ENCODE measurements at places on chromosomes 2 and 18. TPM values are rescaled to one million over a fixed set of nuclear protein-coding genes. Genes with fewer than 3 reads are reported as not detected.

- DNase-seq: no peak
Measured at GRCh38 chr18:24103320-24104021, 35.4 kb upstream of the CABYR start.

The LOXHD1 gene
- polyA plus RNA-seq: 0.85 TPM

The ADNP2 gene
- polyA plus RNA-seq: 25.4 TPM

DNA sequence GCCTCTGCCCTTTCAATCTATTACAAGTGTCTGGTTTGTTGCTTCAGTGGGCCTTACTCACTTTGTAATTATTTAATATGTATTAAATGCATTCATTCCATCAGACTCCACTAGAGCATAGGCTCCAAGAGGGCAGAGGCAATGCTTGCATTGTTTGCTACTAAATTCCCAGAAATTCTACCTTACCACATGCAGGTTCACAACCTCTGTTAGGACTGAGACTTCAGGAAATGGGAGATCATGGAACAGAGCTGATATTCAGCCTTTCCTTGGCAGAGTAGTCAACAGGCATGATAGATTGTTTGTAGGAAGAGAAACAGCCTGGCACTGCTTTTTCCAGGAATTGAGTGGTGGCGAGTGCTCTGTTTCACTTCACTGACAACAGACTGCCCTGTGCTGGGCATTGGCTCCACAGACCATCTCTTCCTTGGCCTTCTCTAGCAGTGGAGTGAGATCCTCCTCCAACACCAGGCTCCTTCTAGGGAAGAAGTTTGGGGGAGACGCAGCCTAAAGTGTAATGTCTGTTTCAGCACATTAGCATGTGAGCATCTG, 6.2 kb upstream of the MATN3 start:
- no peak for DNase-seq

- no peak for DNase-seq
Measured at GRCh38 chr18:29041976-29042375, 865.0 kb upstream of the CDH2 start.

The PLEKHM3 gene
- polyA plus RNA-seq: 14.7 TPM

GRCh38 chr2:131419441-131419840, 55.5 kb upstream of the RAB6D start:
- no peak for DNase-seq

The TMEM198 gene
- polyA plus RNA-seq: 2.5 TPM

DNA sequence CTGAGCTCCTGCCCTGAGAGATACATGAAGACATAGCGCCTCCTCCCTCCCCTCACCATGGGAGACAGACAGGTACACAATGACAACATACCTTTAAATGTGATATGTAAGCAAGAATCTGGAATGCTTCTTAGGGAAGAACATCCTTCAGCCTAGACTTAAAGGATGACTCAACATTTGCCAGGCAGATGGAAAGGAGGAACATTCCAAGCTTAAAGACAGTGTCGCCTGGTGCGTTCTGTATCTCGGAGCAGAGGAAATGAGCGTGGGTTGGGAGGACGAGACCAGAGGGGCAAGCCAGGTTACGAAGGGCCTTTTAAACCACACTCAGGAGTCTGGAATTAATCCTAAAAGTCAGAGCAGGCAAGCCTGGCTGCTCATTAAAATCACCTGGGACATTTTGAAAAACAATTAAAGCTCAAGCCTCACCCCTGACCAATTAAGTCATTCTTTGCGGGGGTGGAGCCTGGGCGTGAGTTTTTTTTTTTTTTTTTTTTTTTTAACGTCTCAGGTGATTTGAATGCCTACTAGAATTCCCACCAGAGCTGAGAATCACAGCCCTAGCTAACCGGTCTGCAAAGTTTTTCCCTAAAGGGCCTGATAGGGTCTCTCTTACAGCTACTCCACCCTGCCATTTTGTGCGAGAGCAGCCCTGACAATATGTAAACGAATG, 131.2 kb upstream of the SEC11C start:
- no peak for DNase-seq

DNA sequence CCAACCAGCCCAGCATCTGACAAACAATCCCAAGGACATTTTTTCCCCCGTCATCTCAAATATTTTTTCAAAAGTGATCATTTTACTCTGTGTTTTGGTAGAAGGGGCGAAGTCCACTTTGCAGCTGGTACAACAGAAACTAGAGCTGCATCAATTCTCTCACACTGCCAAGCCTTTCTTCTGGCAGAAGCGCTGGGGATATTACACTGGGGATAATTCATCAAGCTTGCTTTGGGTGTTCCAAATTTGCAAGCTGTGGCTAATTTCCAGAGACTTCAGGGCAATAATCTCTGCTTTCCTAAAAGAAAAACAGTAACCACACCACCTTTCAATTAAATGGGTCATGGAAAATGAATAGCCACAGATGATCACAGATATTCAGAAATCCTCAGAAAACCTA, 238.3 kb downstream of the SLC8A1 start:
- no peak for DNase-seq

DNA sequence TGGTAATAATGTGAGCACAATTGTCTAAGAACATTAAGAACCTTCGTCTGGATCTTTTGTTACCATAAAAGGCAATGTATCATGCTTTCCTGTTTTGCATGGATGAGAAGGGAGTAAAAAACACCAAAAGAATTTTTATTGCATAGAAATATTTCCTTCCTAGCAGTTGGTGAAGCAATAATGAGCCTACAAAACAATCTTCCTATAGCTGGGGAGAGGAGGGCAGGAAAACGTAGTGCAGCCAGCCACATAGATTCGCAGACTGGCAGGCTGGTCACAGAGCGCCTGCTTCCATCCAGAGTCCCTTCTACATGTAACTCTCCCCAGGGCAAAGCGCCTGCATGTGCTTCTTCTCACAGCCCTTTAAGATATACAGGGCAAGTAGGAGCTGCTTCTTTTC, 190.4 kb downstream of the BABAM2 start:
- no peak for DNase-seq

The KCNG3 gene
- polyA plus RNA-seq: 0.89 TPM

DNA sequence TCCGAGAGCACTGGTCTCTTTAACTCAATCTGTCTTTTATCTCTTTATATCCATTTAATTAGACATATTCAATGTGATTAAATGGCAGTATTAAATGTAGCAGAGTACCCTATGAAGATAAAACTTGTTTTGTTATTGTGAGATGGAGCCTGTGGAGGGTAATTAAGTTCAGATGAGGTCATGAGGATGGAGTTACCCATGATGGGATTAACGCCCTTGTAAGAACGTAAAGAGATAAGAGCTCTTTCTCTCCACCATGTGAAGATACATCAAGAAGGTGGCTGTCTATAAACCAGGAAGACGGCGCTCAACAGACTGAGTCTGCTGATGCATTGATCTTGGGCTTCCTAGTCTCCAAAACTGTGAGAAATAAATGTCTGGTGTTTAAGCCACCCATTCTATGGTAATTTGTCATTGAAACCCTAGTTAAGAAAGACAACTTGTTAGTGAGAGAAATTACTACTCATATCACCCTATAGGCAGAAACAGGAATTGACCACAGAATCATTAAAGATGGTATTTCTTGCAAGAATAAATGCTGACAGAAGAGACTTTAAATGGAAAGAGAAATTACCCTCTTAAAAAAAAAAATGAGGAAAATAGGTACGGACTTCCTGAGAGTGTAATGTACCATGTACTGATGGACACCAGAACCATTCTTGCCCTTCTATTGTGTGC, 738.7 kb upstream of the CHAC2 start:
- DNase-seq: no peak

The MYO5B gene
- 29.4 TPM for polyA plus RNA-seq

- DNase-seq: no peak
Measured at GRCh38 chr2:186746584-186746983, 52.7 kb downstream of the FAM171B start.

The AKAIN1 gene
- not detected for polyA plus RNA-seq

DNA sequence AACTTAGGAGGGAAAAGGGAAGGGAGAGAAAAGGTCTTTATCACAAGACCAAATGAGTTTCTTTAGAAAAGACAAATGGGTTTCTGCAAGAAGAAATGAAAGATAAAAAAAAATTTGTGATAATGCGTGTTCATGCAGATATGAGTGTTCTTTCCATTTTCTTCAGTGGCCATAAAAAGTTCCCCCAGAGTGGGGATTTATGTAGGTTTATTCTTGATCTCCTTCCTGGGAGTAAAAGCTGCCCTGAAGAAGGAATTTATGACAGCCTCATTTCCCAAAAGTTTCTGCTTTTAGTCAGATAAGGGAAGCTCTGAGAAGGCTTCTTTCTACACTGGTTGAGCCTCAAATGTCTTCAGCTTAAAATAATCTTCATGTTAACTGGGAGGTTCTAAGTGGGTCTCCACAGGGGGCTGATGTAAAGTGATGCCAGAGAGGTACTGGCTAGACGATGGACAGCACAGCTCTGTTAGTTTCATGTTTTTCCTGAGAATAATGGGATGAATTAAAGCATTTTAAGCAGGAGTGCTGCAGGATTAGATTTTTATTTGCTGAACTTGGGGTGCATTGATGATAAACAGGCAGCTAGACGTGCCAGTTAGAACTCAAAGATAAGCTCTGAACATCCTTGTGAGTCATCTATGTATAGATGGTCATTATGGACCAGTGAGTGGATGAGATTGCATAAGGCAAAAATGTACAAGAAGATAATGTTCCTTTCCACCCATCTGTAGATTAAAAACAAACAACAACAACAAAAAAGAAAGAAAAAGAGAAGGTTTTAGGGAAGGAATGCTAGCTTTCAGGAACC, 99.4 kb upstream of the MSH2 start:
- no peak for DNase-seq

DNA sequence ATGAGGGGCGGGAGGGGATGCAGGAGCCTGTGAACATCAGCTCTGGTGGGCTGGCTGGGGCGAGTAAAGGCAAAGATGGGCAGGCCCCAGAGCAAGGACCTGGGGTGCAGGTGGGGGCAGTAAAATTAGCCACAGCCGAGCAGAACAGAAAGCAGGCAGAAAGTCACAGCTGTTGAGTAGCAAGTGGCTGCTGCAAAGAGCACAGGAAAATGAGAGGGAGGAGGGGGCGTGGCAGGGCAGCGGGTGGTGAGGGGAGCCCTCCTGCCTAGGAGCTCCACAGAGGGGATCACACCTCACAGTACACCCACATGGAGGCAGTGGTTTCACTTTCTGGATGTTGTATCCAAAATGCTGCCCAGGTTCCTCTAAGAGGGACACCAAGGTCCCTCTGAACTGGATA, 79.6 kb downstream of the LBH start:
- DNase-seq: no peak

DNA sequence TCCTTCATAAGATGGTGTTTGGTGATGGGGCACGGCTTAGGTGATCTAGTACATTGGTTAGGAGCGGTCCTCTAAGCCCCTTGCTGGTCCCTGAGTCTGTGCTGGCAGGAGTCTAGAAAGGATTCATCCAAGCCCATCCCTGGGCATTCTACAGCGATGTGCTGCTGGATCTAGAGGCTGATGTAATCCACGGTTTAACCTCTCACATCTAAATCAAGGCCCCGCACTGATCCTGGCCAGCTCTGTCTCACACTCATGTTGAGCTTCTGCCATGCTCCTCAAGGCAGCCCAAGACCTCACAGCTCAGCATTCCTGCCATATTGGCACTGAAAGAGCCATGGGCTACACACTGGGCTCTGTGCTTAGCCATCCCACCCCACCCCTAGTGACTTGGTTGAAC, 664.8 kb downstream of the STK39 start:
- no peak for DNase-seq

- no peak for DNase-seq
Measured at GRCh38 chr18:36158266-36158867, 28.7 kb downstream of the ELP2 start.

DNA sequence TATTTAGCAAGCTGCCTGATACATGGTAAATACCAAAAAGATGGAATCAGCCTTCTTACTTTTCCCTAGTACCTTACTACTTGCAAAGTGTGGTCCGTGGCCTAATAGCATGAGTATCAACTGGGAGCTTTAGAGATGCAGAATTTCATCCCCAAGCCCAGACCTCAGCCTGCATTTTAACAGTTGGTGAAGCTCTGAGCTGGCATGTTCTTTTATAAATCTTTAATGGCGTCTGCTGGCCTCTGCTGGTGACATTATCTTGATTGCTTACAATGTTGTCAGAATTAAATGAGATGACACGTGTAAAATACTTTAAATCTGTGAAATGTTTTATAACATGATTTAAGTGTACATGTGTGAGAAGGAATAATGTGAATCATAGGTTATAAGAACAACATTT, 115.1 kb upstream of the NOSTRIN start:
- no peak for DNase-seq

GRCh38 chr2:84879584-84880394, 1.1 kb downstream of the TRABD2A start:
- no peak for DNase-seq

DNA sequence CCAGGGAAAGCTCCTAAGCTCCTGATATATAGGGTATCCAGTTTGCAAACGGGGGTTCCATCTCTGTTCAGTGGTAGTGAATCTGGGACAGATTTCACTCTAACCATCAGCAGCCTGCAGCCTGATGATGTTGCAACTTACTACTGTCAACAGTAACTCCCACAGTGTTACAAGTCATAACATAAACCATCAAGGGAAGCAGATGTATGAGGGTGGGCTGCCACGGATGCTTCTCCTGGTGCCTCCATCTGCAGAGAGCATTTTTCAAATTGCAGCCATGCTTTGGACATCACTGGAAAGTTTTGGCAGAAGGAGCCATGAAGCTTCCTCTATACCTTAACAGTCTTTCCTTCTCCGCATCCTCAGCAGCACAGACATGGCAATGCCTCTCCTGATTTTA, 234.5 kb downstream of the ANKRD36B start:
- no peak for DNase-seq

DNA sequence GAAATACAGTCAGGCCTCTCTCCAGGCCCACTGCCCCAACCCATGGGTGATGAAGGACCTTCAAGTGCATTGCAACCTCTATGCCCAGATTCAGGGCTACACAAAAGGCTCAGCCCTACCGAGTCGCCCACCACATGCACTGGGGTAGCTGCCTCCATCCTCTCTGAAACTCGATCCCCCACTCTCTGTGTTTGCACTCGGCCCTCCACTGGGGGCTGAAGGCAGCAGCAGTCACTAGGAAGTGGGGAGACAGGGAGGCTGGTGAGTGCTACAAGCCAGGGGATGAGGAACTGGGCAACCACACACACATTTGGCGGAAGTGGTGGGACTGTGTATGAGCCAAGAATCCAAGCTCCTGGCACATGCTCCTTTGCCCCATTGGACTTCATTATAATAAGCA, 94.6 kb downstream of the CERS6 start:
- no peak for DNase-seq

DNA sequence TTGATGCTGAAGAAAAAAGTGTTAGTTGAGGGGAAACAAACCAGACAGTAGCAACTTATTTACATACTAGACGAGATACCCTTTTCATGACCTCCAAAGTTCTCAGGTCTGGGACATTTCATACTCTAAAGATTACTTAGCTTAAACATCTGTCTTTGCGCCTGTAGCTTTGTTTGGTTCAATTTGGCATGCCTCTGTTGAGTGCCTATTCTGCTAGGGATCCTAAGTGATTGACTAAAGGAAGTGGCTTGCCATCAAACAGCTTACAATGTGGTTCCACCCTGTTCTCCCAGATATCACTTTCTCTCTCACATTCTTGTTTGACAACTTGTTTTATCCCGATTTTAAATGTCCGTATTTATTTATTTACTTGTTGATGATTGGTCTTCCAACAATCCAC, 488.8 kb downstream of the PARD3B start:
- DNase-seq: no peak
